ENCODE measurements at places on chromosomes 7 and 10. TPM values are rescaled to one million over a fixed set of nuclear protein-coding genes. Genes with fewer than 3 reads are reported as not detected.

- no peak overlapping the region for H3K4me3 ChIP-seq
- H3K27ac ChIP-seq: no peak overlapping the region
- peaks cover 16% of the 10 kb centered on the region for H3K27me3 ChIP-seq
Measured at GRCh38 chr7:95723583-95724180, 48.7 kb upstream of the DYNC1I1 start.

Gene KLF14
- 0.10 TPM for total RNA-seq

- H3K4me3 ChIP-seq: no peak overlapping the region
- DNase-seq: no peak
- H3K4me1 ChIP-seq: no peaks in the 10 kb centered on the region
- H3K27ac ChIP-seq: no peak overlapping the region
Measured at GRCh38 chr7:124652237-124652636, 113.4 kb downstream of the GPR37 start.

- DNase-seq: no peak
- H3K36me3 ChIP-seq: peaks cover 4% of the 10 kb centered on the region
- H3K27ac ChIP-seq: no peak overlapping the region
- H3K27me3 ChIP-seq: no peaks in the 10 kb centered on the region
Measured at GRCh38 chr10:86878983-86879713, 78.3 kb downstream of the MMRN2 start.

GRCh38 chr10:130871406-130871805, 440.1 kb downstream of the TCERG1L start:
- no peak overlapping the region for H3K4me3 ChIP-seq
- no peaks in the 10 kb centered on the region for H3K36me3 ChIP-seq
- no peaks in the 10 kb centered on the region for H3K4me1 ChIP-seq
- H3K27ac ChIP-seq: no peak overlapping the region
- DNase-seq: no peak

- no peak overlapping the region for H3K4me3 ChIP-seq
- no peak for DNase-seq
- H3K27me3 ChIP-seq: no peaks in the 10 kb centered on the region
- no peaks in the 10 kb centered on the region for H3K4me1 ChIP-seq
- no peak overlapping the region for H3K27ac ChIP-seq
Measured at GRCh38 chr10:131553121-131553520, 241.6 kb upstream of the TCERG1L start.

All from activated B cell treated with CpG ODN at 0.5 μM for 24 hours (primary cell).